Left ventricle myocardium inferior (tissue), 1 donor: ENCODE measurements at places on chromosomes 11 and 22. TPM values are rescaled to one million over a fixed set of nuclear protein-coding genes. Genes with fewer than 3 reads are reported as not detected.

Gene CCDC73
- not detected for total RNA-seq

Gene SCARF2
- total RNA-seq = 3.1 TPM

DNA sequence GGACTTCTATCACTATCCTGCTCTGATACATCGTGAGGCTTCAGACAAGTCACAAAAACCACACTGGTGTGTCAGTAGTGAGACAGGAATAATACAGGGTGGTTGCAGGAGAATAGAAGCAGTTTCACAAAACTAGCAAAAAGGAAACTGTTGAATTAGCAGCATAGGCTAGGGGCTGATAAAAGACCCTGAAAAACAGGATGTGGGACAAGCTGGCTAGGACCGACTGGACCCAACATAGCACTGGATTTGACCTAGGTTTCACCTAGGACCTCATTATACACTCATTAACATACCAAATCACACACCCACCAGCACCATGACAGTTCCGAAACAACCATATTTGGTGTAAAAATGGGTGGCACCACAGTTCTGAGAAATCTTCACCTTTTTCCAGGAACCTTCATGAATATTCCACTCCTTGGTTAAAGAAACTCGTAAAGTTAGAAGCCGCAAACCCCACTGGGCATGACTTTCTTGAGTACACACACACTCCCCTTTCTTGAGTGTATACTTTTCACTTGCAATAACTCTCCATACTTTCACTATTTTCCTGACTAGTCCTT is 76.2 kb downstream of the SLC1A2 start:
- peaks cover 39% of the 10 kb centered on the region for H3K4me1 ChIP-seq
- H3K27me3 ChIP-seq = no peaks in the 10 kb centered on the region
- DNase-seq = no peak
- H3K4me3 ChIP-seq = no peak overlapping the region
- H3K36me3 ChIP-seq = no peaks in the 10 kb centered on the region

DNA sequence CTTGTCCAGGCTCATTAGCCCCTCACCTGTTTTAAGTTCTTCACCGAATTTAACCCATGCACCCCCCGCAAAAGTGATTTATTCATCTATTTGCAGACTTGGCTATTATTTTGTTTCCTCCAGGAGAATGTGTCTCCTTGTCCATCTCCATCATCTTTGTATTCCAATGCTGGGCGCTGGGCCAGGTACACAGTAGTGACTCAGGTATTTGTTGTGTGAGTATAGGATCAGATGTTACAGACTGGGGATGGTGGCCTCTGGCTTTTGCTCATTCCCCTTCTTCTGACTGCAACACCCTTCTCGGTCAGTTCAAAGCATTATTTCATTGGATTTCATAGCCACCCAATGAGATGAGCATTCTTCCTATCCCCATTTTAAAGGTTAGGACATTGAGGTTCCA is 408.2 kb downstream of the MN1 start:
- no peak overlapping the region for H3K27ac ChIP-seq
- DNase-seq = no peak
- peaks cover 46% of the 10 kb centered on the region for H3K27me3 ChIP-seq
